ENCODE measurements at places on chromosomes 3 and 15. TPM values are rescaled to one million over a fixed set of nuclear protein-coding genes. Genes with fewer than 3 reads are reported as not detected.

ZNF662 gene
- total RNA-seq = not detected

HIGD2B gene
- total RNA-seq = 0.21 TPM

FHIT gene
- 2.2 TPM for total RNA-seq

ITIH1 gene
- total RNA-seq = 0.31 TPM

RBMS3 gene
- total RNA-seq = 1.1 TPM

SLC9C1 gene
- total RNA-seq = not detected

ZNF280D gene
- total RNA-seq = 21.5 TPM

CCR3 gene
- total RNA-seq = not detected

TEX264 gene
- total RNA-seq = 45.8 TPM

AMOTL2 gene
- total RNA-seq = 146 TPM

EAF1 gene
- 16.1 TPM for total RNA-seq

TM6SF1 gene
- total RNA-seq = 0.69 TPM

NPRL2 gene
- total RNA-seq = 14.6 TPM

A4GNT gene
- not detected for total RNA-seq

TTC21A gene
- 7.7 TPM for total RNA-seq

ST8SIA2 gene
- 0.15 TPM for total RNA-seq

STAC gene
- 18.8 TPM for total RNA-seq

RHCG gene
- total RNA-seq = 3.0 TPM

GOLGA8N gene
- 4.1 TPM for total RNA-seq

ZNF385D gene
- 13.0 TPM for total RNA-seq

SPTSSB gene
- 3.7 TPM for total RNA-seq

GBE1 gene
- 30.4 TPM for total RNA-seq

MUC13 gene
- total RNA-seq = 0.13 TPM

VIPR1 gene
- 0.41 TPM for total RNA-seq

GOLGA8M gene
- total RNA-seq = 0.87 TPM

TJP1 gene
- total RNA-seq = 79.1 TPM

MOBP gene
- not detected for total RNA-seq

CPB1 gene
- total RNA-seq = 4.4 TPM

CDHR4 gene
- total RNA-seq = not detected

KCNAB1 gene
- not detected for total RNA-seq

LINGO1 gene
- 18.2 TPM for total RNA-seq

MINDY2 gene
- total RNA-seq = 6.8 TPM

MTFMT gene
- total RNA-seq = 19.4 TPM

PYGO1 gene
- 2.4 TPM for total RNA-seq

GP9 gene
- not detected for total RNA-seq

OR5K2 gene
- not detected for total RNA-seq

PRSS50 gene
- total RNA-seq = 0.13 TPM

ITPKA gene
- 6.3 TPM for total RNA-seq

SLC51B gene
- total RNA-seq = 0.51 TPM

CHRNA7 gene
- total RNA-seq = 3.3 TPM

KLHL6 gene
- 0.03 TPM for total RNA-seq

PIERCE2 gene
- 2.8 TPM for total RNA-seq

STRA6 gene
- 1.1 TPM for total RNA-seq

ROPN1 gene
- not detected for total RNA-seq

SAMMSON gene
- total RNA-seq = not detected

CAND2 gene
- 0.13 TPM for total RNA-seq

C3orf52 gene
- total RNA-seq = 12.6 TPM

SEMA3G gene
- 1.6 TPM for total RNA-seq

LMOD3 gene
- total RNA-seq = not detected

CFAP20DC gene
- 4.0 TPM for total RNA-seq

SEMA3F gene
- 69.6 TPM for total RNA-seq

PRR20G gene
- not detected for total RNA-seq

ACAD11 gene
- 15.4 TPM for total RNA-seq

GRK7 gene
- 0.10 TPM for total RNA-seq

TEX9 gene
- 4.1 TPM for total RNA-seq

IL12A gene
- not detected for total RNA-seq

ABI3BP gene
- 0.21 TPM for total RNA-seq

Data from Panc1 (cell line).